ENCODE measurements at places on chromosomes 11 and 22. TPM values are rescaled to one million over a fixed set of nuclear protein-coding genes. Genes with fewer than 3 reads are reported as not detected.
A peak's percentile ranks its signal among the peaks of the same experiment; 100 is the strongest.

DNA sequence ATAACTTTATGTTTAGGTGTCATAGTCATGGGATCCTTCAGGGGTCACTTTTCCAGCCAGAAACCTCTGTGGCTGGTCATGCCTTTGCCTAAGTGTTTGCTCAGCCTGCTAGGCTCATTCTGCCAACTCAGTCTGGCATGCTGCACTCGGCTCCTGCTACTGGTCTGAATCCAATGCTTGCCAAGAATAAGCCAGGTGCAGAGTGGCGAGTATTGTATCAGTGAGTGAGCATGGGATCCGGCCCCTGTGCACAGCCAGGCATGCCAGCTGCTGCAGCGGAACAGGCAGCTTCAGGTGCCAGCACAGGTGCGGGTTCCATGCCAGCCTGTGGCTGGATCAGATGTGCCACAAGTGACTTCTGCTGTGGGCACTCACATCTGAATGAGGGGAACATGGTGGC, 1269.3 kb upstream of the CNTN5 start:
- peak; percentile 37 for DNase-seq

DNA sequence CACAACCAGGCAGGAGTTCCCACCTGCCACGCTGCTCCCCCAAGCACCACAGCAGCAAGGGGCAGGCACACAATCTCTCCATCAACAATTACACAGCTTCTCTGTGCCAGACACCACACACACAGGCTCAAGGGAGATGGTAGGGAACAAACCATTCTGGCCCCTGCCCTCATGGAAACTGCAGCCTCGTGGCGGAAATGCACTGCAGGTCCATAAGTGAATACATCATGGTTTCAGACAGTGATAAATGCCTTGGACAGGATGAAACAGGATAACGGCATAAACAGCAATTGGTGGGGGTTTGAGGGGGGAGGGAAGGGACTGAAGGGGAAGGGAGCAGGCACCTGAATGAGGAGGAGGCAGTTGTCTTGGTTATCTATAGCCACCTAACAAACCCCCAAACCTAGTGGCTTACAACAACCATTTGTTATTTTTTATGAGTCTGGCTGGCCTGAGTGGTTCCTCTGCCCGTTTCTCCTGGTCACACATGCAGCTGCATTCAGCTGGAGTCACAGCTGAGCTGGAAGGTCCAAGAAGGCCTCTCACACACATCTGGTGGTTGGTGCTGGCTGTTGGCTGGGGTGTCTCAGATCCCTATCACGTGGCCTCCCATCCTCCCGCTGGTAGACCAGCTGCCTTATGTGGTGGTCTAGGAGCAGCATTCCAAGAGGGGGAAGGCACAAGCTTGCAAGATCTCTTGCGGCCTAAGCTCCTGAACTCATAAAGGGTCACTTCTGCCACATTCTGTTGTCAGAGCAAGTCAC, 15.0 kb upstream of the YWHAH start:
- no peak for DNase-seq

DNA sequence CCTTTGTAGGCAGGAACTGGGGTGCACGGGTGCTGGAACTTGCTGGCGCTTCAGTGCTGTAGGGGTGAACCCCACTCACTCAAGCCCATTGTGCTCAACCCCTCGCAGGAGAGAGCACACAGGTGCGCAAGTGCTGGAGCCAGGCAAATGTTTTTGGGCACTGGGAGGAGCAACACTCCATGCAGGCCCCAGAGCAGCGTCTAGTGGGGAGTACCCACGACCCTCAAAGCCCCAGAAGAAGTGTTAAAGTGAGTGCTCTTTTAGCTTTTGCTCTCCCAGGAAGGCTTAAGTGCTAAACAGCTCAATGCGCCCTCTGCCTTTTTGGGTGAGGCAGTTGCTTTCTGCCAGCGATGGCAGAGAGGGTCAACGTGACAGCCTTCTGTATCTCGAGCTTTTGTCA, 282.2 kb upstream of the ARHGAP42 start:
- no peak for DNase-seq

GRCh38 chr22:23709107-23709506, 18.3 kb downstream of the RGL4 start:
- no peak for DNase-seq

The OR52A1 gene
- total RNA-seq = not detected

The FGF4 gene
- total RNA-seq = not detected

The ZNF70 gene
- 4.2 TPM for total RNA-seq

All from body of pancreas (tissue), 4 donors.